ENCODE measurements at places on chromosomes 5 and 9.
A peak's percentile ranks its signal among the peaks of the same experiment; 100 is the strongest.

GRCh38 chr9:89606049-89606623, 1.3 kb downstream of the GADD45G start:
- peak; percentile 76 for DNase-seq

- DNase-seq = no peak
These were observed 31.6 kb downstream of the NUP188 start for GRCh38 chr9:128979111-128979510.

- peak; percentile 85 for DNase-seq
These were observed 69.1 kb downstream of the ARRDC3 start for GRCh38 chr5:91313757-91314673.

- no peak for DNase-seq
These were observed at the start of gene SPINK9 for GRCh38 chr5:148335259-148335658. Gene SPINK9 (plus strand): TSS chr5:148335559. CDS start chr5:148335614, 55 bp downstream.

GRCh38 chr9:77750284-77750683, 102.2 kb upstream of the GNA14 start:
- peak; percentile 29 for DNase-seq

- DNase-seq = peak; percentile 13
These were observed 74.9 kb upstream of the TNFSF8 start for GRCh38 chr9:115005322-115005721.

DNA sequence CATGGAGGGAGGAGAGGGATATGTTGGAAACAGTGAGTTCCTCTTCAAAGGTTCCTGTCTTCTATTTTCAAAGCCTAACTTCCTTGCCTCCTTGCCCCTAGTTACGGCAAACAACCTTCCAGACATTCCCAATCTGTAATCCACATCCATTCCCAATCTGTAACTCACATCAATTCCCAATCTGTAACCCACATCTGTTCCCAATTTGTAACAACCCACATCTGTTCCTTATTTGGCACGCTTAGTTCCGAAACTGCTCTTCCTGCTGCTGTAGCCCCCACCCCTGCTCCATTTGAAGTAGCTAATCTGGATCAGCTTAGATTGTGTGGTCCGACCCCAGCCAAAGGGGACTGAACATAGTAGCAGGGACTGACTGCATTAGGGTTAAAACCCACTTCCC, 23.9 kb upstream of the IDNK start:
- DNase-seq = no peak

DNA sequence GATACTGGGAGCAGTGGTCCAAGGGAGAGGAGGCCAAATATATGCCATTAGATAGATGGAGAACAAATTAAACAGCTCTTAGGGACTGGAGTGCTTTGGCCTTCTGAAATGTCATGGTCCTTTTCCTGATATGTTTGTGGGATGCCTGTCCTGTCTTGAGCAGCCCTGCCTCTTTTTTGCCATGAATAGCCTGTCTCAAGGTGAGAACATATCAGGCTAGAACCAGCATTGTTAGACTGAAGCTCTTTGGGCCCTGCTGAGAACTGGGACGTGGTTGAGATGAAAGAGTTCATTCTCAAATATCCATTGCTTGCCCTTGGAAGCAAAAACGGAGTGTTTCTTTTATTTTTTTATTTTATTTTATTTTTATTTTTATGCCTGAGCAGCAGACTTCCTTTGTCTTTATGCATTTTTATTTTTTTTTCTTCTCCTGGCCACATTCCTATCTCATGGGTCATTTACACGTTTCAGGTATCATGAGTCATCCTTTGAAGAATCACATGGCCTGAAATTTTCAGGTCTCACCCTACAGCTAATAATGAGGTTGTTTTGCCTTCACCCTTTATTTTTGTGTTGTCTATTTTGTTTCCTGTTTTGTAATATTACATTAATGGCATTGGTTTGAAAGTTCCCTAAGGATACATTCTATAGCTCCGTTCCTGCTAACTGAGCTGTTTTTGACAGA, 371.4 kb downstream of the PSAT1 start:
- DNase-seq = no peak

- DNase-seq = no peak
These were observed 10.5 kb upstream of the MYORG start for GRCh38 chr9:34387239-34387638.

DNA sequence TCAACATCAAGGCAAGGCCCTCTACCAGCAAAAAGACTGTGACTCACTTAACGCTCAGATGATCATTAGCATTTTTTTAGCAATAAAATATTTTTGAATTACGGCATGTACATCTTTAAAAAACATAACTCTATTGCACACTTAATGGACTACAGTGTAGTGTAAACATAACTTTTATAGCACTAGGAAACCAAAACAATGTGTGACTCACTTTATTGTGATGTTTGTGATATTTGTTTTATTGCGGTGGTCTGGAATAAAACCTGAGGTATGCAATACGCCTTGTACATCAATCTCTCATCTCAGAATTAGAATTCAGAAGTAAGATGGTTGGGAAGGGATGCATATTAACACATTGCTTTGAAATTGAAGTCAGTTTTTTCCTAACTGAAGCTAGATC, 106.9 kb upstream of the PTCH1 start:
- DNase-seq = no peak

Measured in BE2C (cell line).